ENCODE measurements at places on chromosomes 7 and 10. TPM values are rescaled to one million over a fixed set of nuclear protein-coding genes. Genes with fewer than 3 reads are reported as not detected.
A peak's percentile ranks its signal among the peaks of the same experiment; 100 is the strongest.

DNA sequence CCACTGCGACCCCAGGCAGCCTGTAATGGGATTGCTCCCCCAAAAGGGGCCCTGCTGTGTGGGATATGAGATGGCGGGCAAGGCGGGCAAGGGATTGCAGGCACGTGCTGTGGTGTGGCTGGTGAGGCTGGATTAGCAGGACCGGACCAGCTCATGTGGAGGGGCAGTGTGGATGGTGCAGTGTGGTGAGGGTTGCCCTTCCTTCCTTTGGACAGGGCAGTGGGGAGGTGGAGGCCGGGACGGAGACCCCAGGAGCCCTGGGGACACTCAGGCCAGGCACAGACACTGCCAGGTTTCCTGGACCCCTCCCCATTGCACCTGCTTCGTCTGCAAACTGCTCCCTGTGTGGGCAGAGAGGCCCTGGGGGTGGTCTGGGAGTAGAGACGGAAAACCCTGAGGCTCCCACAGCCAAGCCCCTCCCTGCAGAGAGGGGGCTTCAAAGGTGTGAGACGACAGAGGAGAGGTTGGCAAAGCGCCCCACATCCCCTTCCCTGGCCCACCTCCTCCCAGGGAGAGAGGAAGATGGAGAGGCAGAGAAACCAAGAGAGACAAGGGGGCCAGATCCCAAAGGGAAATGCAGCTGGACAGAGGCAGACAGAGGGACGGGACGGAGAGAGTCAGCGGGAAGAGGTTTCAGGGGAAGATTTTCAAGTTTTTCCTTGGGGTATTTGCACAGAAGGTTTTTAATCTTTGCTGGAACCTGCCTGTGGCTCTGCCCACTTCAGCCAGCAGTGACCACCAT is 89.2 kb downstream of the MICALL2 start:
- DNase-seq: no peak

EPO gene
- total RNA-seq: not detected

GRCh38 chr10:29495366-29495765 is 139.4 kb downstream of the SVIL start:
- no peak for DNase-seq

DNA sequence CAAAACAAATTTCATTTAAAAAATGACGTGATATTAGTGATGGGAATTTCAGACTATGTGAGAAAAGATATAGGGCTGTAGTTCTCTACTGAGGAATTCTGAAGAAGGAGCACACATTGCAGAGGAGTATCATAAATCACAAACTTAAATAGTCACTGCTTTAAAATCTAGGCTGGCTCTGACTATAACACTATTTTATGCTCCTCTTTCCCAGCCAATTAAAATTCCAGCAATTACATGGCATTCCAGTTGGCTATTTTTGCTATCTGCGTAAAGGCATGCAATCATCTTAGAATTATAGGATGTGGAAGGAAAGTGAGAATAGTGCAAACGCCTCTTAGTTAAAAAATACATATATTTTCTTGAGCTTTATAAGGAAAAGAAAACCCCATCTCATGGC is 123.1 kb downstream of the GNAI1 start:
- no peak for DNase-seq

C10orf53 gene
- not detected for total RNA-seq

DNA sequence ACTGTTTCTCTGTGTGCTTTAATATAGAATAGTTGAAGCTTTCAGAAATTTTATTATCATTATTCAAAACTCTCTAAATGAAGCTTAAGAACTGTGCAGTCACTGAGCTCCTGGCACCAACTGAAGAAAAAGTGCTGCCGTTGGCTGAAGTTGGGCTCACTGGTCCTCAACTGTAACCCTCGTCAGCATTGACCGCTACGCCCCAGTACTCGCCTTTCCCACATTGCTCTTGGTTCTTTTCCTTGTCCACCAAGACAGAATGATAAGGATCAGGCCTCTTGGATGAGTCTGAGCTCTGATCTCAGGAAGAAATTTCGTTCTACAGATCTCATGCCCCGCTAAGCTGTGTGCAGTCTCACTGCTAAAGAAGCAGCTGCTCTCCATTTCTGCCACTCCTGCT is 7.9 kb upstream of the TAF3 start:
- no peak for DNase-seq

GRCh38 chr10:117861329-117861728 is 185.4 kb downstream of the RAB11FIP2 start:
- DNase-seq: no peak

- DNase-seq: peak; percentile 31
Measured at GRCh38 chr7:91288208-91288824, 24.1 kb downstream of the FZD1 start.

GRCh38 chr10:109926825-109927224 is 3.5 kb upstream of the XPNPEP1 start:
- no peak for DNase-seq

GRCh38 chr10:82643076-82643475 is 768.1 kb downstream of the NRG3 start:
- no peak for DNase-seq

- DNase-seq: no peak
Measured at GRCh38 chr7:21944616-21945453, 864 bp downstream of the CDCA7L start.

DNA sequence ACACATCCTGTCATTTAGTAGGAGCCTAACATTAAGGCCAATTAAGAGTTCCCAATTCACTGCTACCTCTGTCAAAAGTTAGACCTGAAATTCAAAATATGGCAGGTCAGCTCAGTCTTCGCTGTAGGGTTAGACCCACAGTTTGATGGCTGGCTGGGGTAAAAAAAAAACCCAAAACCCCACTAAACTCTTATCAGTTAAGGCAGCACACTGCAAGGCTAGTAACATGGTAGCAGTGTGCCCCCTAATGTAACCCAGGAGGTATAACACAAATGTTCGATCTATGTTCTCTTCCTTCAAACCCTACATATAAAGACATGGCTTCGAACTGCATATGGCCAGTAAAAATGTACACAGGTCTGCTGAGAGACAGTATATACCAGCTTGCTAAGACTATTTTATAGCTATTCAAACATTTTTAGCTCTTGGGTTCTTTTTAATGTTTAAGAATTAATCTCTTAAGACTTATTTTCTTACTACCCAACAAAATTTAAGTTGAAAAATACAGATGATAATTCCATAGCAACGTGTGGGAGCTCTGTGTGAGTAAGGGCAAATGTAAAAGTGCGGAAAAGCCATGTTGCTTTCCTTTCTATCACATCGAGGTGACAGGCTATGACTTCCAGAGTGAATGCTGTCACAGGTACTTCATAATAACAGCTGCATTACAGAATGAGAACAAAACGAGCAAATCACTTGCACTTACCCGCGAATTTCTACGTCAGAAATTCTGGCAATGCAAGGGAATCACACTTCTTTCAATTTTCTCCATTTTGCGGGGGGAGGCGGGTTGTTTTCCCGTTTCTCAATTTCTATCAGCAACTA is 168.4 kb upstream of the IMMP2L start:
- no peak for DNase-seq

ITPRID1 gene
- not detected for total RNA-seq

- no peak for DNase-seq
Measured at GRCh38 chr10:119030421-119031250, 1.1 kb downstream of the NANOS1 start.

GIMAP2 gene
- 31.6 TPM for total RNA-seq

DNA sequence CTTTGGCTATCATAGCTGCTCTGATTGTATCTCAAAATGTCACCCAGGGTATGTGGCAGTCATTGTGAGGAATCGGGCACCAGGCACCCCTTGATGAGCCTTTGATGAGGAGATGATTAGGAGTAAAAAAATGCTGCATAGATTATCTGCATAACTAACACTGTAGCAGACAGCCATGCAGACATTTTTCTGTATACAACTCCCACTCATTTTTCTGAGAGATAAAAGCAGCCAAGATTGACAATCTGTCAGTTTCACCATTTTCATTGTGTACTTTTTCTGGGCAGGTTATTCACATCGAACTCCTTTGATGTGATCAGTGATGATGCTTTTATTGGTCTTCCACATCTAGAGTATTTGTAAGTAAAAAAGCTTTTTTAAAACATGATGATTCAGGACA is 19.4 kb downstream of the LGI1 start:
- no peak for DNase-seq

- DNase-seq: no peak
Measured at GRCh38 chr10:132522521-132523411, 14.8 kb upstream of the INPP5A start.

DNA sequence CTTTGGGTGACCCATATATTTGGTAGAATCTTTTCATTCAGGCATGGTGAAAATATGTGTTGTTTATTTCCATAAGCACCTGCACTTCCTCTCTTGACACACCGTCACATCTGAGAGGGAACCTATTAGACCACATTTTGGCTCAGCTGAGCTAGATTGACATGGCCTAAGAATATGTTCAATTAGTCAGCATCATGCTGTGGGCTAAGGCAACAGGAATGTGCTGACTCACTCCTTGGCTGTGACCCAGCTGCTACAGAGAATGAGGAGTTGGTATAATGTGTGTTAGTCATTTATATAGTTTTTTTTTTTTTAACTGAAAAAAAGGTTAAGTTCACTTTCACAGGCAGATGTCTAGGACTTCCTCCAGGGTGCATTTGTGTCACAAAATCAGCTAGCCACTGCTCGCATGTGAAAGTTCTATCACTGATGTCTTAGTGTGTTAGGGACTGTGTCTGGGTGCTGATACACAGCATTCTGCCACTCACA is 180.6 kb downstream of the SEMA3E start:
- peak; percentile 96 for DNase-seq

ANKMY2 gene
- 9.2 TPM for total RNA-seq

GRCh38 chr10:124911124-124912067 is 30.5 kb upstream of the ZRANB1 start:
- no peak for DNase-seq

DNA sequence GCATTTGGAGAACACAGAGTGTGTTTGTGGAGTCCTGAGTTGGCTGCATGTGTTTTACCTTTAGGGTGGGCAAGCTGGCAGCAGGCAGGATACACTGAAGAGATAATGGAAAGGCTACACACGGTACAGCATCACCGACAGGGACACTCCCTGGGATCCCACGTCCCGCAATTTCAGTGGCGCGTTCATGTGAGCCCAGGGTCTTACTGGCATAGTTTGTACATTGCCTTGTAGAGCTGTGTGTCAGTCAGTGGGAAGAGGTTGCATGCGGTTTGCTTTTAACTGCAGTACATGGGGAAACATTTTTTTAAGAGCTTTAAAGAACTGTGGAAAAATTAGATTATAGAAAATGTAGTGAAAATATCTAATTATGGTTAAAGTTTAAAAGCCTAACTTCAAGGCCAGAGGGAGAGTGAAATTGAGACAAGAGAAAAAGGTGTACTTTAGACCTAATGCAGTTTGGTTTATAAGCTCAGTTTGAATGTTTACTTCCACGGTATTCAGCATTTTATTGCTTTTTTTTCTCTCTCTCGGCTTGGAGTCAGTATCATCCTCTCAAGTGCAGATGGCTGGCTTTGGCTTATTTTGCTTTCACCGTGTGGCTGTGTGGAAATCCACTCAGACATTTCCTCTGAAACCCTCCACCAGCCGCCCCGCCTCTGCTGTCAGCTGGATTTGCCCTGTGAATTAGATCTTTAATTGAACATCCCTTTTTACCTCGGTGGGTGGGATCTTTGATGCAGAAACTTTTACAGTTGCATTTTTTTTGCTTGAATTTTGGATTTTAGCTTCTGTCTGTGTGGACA is 364.2 kb upstream of the COBL start:
- no peak for DNase-seq

BLNK gene
- total RNA-seq: not detected

- DNase-seq: no peak
Measured at GRCh38 chr7:131371411-131371810, 43.7 kb downstream of the MKLN1 start.

NYAP1 gene
- total RNA-seq: 2.5 TPM

HELLS gene
- 27.0 TPM for total RNA-seq

- DNase-seq: no peak
Measured at GRCh38 chr10:102264371-102264770, 19.0 kb downstream of the GBF1 start.

HYAL4 gene
- total RNA-seq: not detected

LRRC18 gene
- total RNA-seq: not detected

- peak; percentile 12 for DNase-seq
Measured at GRCh38 chr10:127117125-127117524, 79.3 kb downstream of the INSYN2A start.

DNA sequence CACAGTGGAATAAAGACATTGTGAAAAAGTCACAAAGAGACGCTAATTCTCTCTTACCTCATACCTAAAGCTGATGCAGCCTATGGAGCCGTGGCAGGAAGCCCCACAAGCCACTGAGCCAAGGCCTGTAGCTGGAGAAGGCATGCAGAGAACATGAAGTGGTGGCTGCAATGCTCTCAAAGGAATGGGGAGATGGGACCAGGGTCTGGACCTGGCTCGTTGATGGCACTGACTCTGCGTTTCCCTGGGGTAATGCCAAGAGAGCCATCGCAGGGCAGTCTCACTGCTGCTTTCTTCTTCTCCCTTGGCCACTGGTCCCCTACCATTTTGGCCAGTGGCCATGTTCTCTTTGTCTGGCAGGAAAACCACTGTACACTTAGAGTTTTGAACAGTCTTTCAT is 329.9 kb upstream of the ZMIZ1 start:
- no peak for DNase-seq

DNA sequence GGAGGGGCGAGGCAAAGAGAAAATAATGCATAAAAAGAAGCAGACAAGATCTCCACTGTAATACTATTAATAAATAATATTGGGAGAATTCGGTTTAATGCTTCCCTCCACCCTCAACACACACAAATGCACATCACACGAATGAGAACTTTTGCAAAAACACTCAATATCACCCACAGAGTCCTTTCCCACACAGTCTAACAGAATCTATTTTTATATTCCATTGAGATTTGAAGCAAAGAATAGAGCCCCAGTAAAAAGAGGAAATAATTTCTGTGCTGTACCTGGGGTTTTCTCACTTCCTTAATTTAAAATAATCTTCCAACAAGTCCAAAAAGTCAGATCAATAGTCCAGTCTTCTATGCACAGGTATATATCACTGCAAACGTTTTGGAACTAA is 17.0 kb downstream of the PIK3AP1 start:
- DNase-seq: no peak

GRCh38 chr10:63935705-63936104 is 414.5 kb downstream of the REEP3 start:
- DNase-seq: no peak

PPP1R3A gene
- total RNA-seq: not detected

GRCh38 chr10:12710594-12711349 is 290.7 kb downstream of the CCDC3 start:
- DNase-seq: no peak

- no peak for DNase-seq
Measured at GRCh38 chr10:125000366-125001312, 58.7 kb downstream of the ZRANB1 start.

DNA sequence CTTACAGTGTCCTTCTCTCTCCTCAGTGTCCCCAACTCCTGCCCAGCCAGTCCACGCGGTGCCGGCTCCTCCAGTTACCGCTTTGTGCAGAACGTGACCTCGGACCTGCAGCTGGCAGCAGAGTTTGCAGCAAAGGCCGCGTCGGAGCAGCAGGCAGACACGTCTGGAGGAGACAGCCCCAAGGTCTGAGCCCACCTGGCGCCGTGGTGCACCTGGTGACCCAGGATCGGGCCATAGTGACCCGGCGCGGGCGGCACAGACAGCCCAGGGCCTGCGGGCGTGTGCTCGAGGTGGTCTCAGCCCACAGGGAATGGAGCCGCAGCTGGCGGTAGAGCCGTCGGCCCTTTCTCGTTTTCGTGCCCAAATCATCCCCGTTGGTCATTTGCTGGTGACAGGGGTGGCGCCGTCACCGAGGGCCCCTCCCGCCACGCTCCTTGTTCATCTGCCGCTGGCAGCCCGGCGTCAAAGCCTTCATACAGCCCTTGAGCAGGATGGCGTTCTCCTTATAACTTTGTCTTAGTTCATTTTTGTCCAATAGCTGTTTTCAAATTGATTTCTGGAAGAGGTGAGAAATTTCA is 20.9 kb upstream of the AP5Z1 start:
- DNase-seq: no peak

- DNase-seq: no peak
Measured at GRCh38 chr10:34622945-34623344, 192.2 kb downstream of the PARD3 start.
